GM04503 (cell line): ENCODE measurements at places on chromosomes 6 and 20.
A peak's percentile ranks its signal among the peaks of the same experiment; 100 is the strongest.

DNA sequence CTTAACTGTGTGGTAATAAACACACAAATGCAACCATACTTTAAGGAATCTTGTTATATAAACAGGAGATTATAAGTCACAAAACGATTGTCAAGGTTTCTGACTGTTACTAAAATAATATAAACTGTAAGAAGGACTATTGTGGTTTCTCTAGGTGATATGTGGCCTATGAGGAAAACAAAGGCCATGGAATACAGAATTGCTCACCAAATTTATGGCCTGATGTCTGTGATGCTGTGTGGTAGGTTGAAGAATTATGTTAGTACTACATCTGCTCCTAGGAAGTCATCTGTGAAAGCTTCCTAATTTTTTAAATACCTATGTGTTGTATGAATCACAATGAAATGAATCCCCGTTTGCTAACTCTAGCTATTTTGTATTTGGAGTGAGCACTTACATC, 875.4 kb upstream of the MAP3K7 start:
- DNase-seq, result no peak

- DNase-seq, result no peak
Observed at GRCh38 chr20:9789131-9789530, 49.7 kb downstream of the PAK5 start.

- DNase-seq, result no peak
Observed at GRCh38 chr20:959996-960615, 42.0 kb downstream of the RSPO4 start.

GRCh38 chr6:9927275-9927674, 487.6 kb downstream of the TFAP2A start:
- no peak for DNase-seq

- DNase-seq, result no peak
Observed at GRCh38 chr6:148179786-148180185, 162.9 kb upstream of the SASH1 start.

- DNase-seq, result peak; percentile 9
Observed at GRCh38 chr6:135739288-135739687, 112.2 kb upstream of the PDE7B start.

DNA sequence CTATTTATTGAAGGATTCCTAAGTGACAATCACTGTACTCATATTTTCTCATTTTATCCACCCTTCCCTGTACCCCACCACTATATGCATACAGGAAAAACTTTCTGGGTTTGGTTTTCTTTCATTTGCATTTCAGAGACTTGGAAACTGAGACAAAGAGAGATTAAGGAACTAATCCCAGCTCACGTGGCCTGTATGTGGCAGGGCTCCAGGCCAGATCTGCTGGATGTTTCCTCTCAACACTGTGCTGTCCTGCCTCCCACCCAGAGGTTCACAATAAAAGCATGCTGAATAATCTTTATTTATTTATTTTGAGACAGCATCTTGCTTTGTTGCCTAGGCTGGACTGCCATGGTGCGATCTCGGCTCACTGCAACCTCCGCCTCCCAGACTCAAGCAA, 50.2 kb downstream of the CEP162 start:
- DNase-seq, result no peak

GRCh38 chr6:137846772-137847313, 20.2 kb upstream of the TNFAIP3 start:
- DNase-seq, result no peak

DNA sequence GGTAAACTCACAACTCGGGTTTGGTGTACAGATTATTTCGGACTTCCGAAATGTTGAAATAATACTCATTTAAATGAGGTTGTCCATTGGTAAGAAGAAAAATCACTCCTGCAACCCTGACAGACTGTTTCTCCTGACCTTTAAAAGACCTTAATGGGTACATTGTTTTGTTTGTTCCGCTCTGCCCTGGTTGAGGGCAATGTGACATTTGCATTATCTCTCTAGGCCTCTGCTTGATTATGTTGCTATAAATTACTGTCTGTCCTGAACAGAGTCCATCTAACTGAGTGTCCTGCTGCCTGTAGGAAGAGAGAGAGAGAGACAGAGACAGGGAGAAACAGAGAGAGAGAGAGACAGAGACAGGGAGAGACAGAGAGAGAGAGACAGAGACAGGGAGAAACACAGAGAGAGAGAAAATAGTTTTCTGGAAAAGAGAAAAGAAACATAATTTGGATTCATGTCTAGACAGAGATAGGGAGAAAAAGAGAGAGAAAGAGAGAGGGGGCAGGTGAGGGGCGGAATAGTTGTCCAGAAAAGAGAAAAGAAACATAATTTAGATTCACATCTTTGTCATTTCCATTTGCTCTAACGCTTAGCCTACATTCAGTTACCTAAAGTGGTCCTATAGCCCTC, 83.2 kb downstream of the SHLD1 start:
- DNase-seq, result no peak

DNA sequence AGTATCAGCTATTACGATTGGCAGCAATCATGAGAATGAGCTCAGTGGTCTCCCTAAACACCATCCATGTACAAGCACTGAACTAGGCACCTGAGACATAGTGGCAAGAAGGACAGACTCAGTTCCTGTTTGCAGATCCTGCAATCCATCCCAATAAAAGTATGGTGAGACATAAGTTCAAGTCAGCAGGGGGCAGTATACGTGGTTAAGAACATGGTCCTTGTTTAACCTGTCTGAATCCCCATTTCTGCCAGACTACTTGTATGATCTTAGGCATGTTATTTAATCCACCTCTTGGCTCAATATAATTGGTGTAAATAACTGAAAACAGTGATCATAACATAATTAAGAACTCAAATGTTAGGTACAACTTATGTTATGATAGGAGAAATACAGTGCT, 33.2 kb upstream of the PNISR start:
- no peak for DNase-seq

DNA sequence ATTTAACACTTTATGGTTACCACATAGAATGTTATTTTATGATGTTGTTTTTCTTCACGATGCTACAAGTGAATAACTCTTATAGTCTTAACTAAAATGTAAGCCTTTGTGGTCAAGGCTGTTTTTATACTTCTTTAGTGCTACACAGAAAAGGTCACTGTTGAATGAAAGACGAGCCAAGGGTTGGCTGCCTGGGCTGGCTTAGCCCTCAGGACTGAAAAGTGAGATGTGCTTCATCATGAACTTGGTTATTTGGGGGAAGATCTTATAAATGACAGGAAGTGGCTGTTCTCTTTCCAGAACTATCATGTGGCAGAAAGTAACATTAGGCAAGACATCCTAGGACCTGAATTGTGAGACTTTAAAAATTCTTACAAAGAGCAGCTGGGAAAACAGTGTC, 404.0 kb downstream of the BTBD3 start:
- no peak for DNase-seq

DNA sequence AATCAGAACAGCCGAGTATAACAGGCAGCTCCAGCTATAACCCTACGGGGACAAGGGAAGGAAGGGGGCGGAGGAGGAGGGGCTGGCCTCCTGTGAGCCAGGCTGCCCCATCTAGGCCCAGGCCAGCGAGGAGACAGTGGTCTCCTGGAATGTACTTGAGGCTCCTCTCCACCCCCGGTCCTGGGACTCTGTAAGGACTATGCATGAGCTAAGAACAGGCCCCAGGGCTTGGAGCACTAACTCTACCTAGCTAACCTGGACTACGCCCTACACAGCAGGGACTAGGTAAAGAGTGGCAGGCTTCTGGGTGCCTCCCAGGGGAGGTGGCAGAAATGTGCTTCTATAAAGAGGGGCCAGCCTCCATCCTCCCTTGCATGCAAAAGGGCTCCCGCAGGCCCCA, 8.9 kb downstream of the KCNK15 start:
- DNase-seq, result no peak

DNA sequence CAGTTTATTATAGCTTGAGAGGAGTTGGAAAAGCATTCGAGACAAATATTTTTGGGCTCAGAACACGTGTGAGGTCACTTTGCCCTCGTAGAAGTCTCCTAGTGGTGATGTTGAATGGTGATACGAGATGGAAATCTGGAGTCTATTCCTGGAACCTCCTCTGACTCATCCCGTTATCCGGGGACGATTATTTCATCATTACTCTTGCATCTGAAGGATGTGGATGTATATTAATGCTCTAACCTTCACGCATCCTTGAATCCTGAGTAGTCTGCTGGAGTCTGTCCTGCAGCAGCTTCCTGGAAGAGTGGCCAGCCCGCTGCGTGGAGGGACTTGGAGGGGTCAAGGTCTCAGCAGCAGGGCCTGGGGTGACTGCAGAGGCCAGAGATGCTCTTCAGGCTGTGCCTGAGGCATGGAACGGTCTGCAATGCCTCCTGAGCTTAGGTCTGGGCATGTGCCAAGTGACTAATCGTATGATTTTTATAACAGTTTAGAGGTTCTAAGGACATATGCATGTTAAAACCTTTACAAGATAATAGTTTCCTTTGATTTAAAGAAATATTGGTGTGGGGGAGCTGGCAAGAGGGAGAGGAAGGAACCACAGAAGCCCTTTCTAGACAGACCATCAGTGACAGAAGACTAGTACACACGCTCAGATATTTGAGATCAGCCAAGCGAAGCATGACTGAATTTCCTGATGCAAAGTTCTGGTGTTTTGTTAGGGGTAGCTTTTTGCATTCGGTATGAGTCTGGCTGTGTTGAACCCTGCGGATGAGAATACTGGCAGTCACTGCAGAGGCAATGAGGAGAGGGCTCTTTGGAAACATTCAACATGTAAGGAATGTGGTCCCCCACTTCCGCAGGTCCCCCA, 400.2 kb downstream of the QKI start:
- DNase-seq, result peak; percentile 69

- peak; percentile 98 for DNase-seq
Observed at GRCh38 chr20:37295001-37295400, 5.5 kb downstream of the MANBAL start.

GRCh38 chr6:65259059-65259458, 448.0 kb downstream of the EYS start:
- DNase-seq, result no peak
